ENCODE measurements at places on chromosomes 7 and 10. TPM values are rescaled to one million over a fixed set of nuclear protein-coding genes. Genes with fewer than 3 reads are reported as not detected.

NPSR1 gene
- not detected for total RNA-seq

GRCh38 chr7:158239290-158239981, 348.2 kb downstream of the PTPRN2 start:
- DNase-seq: no peak

GRCh38 chr7:78370936-78371335, 572.4 kb downstream of the PHTF2 start:
- DNase-seq: no peak

DNA sequence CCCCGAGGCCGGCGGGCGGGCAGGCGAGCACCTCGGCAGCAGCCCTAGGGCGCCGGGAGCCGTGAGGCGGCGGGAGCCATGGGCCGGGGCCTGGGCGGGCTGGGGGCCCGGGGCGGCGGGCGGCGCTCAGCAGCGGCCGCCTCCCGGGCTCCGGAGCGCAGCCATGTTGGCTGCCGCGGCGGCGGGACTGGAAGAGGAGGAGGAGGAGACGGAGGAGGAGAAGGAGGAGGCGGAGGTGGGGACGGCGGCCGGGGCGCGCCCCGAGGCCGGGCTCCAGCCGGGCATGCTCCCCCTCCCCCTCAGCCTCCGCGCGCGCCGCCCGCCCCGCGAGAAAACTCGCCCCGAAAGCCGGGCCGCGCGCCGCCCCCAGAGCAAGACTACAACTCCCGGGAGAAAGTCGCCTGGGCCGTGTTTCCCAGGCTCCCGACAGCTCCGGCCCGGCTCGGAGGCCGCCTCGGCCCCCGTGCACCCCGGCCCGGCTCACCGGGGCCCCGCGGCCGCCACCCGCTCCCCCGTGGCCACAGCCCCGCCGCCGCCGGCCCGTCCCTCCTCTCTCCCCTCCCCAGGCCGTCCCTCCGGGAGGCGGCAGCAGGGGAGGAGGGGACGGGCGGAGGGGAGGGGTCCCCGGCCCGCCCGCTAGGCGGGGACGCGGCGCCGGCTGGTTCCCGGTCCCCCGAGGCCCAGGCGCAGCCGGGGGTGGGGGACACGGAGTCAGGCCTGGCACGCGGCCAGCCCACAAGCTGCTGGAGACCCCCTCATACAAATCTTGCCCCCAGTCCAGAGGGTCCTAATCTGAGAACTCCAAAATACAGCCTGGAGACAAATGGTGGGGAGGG, at the start of gene DLG5:
Gene DLG5, minus strand, starts transcription at position 190 of the 836 bp plus-strand sequence. CDS start 235 bp downstream, outside the sequence.
- peak; percentile 76 for DNase-seq

GRCh38 chr10:25102147-25102822, 72.5 kb upstream of the GPR158 start:
- no peak for DNase-seq

DNA sequence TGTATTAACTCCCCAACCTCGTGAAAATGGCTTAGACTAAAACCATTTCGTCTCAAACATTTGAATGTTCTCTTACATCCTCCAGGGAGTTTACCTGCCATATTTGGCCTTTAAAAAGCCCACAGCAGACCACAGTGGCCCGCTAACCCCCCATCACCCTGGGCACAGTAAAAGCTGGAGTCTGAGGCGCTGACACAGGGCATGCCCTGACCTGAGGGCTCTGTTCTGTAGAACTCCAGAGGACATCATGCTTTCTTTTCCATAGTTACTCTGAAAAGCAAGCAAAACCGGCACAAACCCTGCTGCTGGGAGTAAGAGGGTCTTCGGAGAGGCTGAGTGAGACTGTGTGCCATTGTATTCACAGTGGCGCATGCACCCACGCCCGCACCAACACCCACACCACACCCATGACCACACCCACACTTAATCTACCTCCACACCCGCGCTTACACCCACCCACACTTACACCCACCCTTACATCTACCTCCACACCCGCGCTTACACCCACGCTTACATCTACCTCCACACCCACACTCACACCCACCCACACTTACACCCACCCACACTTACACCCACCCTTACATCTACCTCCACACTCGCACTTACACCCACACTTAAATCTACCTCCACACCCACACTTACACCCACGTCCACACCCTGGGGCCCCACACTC, 32.1 kb downstream of the LRRC27 start:
- no peak for DNase-seq

CRPPA gene
- total RNA-seq: 4.6 TPM

DNA sequence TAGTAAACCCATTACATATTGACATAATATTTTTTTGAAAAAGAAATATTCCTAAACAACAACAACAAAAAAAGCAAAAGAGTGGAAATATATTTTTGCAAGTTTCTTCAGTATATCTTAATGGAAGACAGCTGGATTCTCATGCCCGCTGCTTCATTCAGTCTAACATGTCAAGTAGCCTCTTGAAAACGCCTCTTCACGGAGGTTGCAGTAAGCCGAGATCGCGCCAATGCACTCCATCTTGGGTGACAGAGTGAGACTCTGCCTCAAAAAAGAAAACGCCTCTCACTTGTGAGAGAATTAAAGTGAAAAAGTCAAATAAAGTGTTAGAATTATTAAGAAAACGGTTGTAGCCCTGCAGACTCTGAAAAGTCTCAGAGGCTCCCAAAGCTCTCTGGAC, 1.3 kb downstream of the CUTC start:
- DNase-seq: no peak

DNA sequence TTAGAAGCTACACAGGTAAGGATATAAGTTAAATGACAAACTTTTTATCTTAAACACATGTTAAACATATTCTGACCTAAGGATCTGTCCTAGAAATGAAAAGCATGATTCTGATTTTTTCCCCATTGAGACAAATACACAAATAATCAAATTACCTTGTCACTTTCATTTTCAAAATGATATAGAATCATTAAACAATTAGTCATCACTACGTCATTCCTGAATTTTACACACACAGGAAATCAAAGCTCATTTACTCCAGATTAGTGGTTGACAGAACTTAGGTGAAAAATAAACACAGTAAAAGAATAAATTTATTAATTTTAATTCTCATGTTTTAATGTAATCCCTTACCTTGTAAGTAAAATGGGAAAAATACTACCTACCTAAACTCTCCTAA, 89.0 kb downstream of the AASS start:
- no peak for DNase-seq

- DNase-seq: no peak
These were observed 713.9 kb downstream of the GATA3 start for GRCh38 chr10:8768341-8768740.

- DNase-seq: no peak
These were observed 24.7 kb downstream of the LRMDA start for GRCh38 chr10:75456122-75456521.

DNA sequence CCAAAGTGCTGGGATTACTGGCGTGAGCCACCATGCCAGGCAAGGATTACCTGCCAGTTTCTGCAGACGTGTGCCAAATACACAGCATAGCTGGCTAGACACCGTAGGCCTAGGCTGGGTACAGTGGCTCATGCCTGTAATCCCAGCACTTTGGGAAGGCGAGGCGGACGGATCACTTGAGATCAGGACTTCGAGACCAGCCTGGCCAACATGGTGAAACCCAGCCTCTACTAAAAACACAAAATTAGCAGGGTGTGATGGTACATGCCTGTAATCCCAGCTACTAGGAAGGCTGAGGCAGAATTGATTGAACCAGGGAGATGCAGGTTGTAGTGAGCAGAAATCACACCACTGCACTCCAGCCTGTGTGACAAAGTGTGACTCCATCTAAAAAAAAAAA, 868 bp downstream of the RFC2 start:
- DNase-seq: no peak

- DNase-seq: peak; percentile 54
These were observed 3.6 kb downstream of the GARS1 start for GRCh38 chr7:30598121-30598876.

Data from cardiac muscle cell (in vitro differentiated cells and primary cell).